Activated T-cell treated with anti-CD3 and anti-CD28 coated beads for 1 hour (primary cell): ENCODE measurements at places on chromosomes 7 and 10.

DNA sequence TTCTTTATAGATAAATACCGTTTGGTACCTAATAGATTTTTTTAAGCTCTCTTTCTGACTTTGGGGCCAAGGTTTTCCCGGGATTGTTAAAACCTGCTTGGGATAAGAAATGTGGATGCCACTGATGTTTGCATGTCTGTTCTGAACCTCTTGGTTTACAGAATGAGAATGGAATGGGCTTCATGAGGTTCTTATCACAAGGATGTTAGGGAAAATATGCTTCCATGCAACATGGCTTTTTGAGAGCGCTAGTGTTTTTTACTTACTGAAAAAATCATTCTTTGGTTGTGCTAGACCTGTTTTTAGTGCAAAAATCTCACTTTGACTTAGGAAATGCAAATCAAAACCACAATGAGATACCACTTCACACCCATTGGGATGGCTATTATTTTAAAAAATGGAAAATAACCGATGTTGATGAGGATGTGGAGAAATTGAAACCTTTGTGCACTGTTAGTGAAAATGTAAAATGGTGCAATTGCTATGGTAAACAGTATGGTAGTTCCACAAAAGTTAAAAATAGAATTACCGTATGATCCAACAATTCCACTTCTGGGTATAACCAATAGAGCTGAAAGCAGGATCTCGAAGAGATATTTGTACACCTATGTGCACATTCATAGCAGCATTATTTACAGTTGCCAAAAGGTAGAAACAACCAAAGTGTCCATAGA lies 38.9 kb downstream of the TSPAN14 start:
- DNase-seq: no peak

DNA sequence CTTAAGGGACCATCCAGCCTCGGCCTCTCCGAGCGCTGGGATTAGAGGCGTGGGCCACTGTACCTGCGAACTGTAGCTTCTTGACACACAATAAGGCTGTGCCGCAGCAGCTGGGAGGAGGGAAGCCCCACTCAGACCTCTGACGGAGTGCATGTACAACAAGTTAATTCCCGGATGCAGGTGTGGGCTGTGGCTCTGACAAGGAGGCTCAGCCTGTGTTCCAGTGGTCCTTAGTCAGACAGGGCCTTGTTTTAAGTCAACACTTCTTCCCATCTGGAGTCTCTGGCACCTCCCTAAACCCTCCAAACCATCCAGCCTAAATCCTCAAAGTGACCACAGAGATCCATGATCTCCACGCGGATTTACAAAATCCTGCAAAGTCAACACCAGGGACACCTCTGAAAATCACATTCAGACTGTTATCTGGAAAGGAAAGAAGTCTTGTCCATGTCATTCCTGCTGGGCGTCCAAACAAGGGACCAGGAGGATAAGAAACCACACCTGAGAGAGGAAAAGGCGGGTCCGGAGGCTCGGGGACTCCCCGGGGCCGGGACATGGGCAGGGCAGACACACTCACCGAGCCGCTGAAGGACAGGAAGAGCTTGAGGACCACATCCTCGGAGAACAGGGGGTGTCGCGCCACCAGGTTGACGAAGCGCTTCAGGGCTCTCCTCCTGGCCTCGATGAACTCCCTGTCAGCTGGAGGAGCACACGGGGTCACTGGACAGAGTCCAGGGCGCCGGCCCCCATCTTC lies 29.4 kb downstream of the NUDT1 start:
- no peak for DNase-seq

- no peak for DNase-seq
Observed at GRCh38 chr10:65719790-65720189, 1206.0 kb upstream of the LRRTM3 start.

GRCh38 chr7:33423646-33424020 lies 294.3 kb downstream of the BBS9 start:
- no peak for DNase-seq

- DNase-seq: no peak
Observed at GRCh38 chr7:111855842-111856227, 293.5 kb upstream of the IMMP2L start.

DNA sequence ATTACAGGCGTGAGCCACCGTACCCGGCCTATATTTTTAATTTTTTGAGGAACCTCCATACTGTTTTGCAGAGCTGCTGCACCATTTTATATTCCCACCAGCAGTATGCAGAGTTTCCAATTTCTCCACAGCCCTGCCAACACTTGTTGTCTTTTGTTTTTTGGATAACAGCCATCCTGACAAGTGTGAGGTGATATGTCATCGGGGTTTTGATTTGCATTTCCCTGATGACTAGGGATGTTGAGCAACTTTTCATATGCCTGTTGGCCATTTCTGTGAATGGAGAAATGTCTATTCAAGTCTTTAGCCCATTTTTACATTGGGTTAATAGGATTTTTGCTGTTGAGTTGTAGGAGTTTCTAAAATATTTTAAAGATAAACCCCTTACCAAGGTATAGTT lies 22.2 kb downstream of the ENTPD7 start:
- DNase-seq: no peak

DNA sequence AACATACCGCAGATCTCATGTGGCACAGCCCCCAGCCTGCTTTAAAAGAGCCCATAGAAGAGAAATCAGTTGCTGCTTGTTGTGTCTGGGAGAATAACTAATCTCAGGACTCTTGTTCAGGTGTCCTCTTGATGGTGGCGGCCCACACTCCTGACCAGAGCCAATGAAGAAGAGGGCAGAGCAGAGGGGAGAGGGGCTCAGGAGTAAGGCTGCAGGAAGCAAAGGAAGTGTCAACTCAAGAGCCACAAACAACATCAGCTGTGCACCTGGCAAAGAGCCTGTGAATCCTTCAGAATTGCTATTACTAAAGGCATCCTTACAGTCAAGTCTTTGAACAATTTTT lies 59.8 kb upstream of the PTN start:
- DNase-seq: no peak

DNA sequence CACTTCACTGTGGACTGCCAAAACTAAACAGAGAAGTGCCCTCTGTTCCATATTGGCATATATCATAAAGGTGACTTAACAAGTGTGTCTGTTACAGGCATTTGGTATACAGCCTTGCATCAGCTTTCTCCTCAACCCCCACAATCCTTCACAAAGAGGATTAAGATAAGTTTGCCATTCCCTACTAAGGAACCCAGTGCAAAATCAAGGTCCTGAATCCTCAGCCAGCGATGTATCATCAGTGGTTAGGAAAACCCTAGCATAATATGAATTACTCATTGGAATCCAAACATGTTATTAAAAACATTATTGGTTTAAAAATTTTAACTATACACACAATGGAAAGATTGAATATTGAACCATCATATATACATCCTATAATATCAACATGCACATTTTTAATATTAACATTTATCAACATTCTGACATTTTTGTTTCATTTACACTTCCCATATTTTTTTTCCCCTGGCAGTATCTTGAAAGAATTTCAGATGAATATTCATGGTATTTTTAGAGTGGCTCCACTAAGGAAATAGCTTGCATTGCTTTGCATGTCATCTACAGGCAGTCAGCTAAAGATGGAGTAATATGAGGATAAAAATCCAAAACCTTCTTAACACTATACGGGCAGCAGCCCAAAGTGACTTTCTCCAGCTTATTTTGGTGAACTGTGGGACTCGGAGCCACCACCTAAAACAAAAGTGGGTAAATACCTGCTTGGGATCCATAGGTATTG lies 215.6 kb upstream of the CHRM2 start:
- DNase-seq: no peak

GRCh38 chr10:77409697-77410471 lies 227.7 kb downstream of the KCNMA1 start:
- DNase-seq: no peak

DNA sequence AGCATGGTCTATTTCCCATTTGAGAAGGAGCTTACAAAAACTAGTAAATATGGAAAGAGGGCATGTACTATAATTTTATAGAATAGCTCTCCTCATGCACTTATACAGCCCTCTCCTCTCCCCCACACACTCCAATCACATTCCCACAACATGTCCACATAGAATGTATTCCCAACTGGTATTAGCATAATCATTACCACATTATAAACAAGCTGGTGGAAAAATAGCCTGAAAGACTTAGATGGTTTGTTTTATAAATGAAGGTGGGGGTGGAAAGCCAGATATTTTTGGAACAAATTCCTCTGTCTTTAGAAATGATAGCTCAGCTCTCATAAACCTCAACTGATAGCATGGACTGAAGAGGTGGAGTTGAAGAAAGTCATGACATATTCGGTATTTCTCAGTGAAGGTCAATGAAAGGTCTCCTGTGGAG lies 410.1 kb downstream of the SUGCT start:
- DNase-seq: no peak

DNA sequence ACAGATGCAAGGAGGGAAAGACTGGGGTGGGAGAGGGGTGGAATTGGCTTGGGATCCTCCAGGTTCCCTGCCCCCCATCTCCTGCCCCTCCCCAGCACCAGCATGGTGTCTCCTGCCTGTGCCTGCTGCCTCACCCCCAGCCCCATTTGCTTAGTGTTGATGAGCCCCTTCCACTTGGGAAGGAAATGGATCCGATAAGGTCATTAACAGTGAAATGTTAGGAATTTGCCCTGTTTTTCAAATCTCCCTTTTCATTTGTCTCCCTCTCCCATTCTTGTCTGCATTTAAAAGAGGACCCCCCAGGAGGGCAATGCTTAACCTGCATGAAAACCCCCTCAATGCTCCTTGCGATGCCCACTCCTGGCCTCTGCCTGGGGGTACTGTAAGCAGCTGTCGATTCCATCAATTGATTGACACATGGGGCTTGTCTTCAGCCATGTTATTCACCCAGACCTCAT lies 51.5 kb downstream of the HK1 start:
- DNase-seq: no peak

DNA sequence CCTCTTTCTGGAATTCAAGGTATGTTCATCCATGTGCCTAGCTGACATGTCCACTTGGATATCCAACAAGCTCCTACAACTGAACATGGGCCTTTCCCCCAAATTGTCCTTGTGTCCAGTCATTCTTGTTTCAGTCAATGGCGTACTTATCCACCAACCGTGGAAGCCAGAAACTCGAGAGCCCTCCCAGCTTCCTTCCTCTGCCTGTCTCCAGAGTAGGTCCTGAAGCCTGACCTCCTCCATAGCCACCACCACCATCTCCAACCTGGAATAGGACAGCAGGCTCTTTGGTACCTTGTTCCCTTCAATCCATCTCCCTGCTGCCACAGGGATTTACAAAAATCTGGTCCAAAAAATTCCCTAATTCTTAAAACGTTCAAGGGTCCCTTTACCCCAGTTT lies 305.1 kb downstream of the RPS24 start:
- no peak for DNase-seq

GRCh38 chr7:17725821-17726220 lies 214.5 kb downstream of the SNX13 start:
- DNase-seq: no peak

DNA sequence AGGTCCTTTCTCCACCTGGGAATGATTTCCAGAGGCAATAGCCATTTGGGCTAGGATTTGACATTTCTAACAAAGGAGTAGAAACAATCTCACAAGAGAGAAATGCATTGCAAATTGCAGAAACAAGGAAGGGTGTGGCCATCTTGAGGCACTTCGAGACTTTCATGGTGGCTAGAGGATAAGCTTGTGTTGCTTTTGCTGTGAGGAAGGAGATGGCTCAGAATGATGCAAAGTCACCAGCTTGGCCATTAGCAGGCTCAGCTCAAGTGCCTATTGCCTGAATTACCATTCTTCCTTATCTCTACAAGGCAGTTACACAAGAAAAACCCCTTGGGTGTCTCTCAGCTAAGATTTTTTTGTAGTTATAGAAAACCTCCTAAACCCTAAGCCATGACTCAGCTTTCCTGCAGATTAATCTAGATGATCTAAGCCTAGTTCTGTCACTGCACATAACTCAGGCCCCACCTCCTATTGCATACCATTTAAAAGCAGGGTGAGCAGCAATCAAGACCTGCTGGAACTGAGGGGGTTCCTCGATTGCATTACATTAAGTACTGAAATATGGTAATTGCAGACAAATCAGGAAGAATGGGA lies 683.1 kb downstream of the NRG3 start:
- no peak for DNase-seq

GRCh38 chr7:115933471-115933870 lies 97.1 kb downstream of the TFEC start:
- DNase-seq: no peak

GRCh38 chr7:11951909-11952308 lies 119.9 kb upstream of the THSD7A start:
- DNase-seq: no peak

- no peak for DNase-seq
Observed at GRCh38 chr7:159195946-159196345, 51.3 kb upstream of the VIPR2 start.
